ENCODE measurements at places on chromosomes 4 and X.

GRCh38 chr4:16226816-16227461, 668 bp upstream of the TAPT1 start:
- no peak for DNase-seq

DNA sequence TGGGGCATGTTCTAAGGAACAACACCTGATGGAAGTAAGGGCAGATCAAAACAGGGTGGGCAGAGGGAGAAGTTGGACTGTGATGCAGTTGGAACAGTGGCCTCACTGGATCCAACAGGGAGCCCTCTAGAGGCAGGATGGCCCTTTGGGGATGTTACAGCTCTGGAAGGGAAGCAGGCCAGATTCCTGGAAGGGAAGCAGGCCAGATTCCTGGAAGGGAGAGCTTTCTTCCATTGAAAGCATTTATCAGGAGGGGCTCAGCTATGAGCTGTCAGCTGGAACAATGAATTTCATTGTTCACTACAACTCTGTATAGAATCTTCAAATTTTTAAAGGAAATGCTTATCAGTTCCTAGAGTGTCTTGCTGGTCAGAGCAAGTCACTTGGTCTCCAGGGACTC, 17.7 kb downstream of the IL15 start:
- peak; percentile 5 for DNase-seq

GRCh38 chr4:52099860-52100461, 48.9 kb downstream of the SPATA18 start:
- DNase-seq, result no peak

DNA sequence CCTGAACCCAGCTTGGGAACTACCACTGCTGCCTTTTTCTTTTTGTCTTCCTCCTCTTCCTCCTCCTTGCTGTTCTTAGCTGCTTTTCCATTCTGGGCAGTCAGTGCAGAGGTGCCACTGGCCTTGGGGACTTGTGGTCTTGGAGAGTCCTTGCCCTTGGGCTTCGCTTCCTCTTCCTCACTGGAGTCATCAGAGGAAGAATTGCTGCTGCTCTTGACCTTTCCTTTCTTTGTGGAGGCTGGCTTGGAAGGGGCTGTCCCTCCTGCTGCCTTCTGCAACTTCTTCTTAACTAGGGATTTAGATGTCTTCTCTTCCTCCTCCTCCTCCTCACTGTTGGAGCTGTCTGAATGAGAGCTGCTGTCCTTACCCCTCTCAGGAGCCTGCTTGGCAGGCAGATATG, 53.2 kb downstream of the FAM9B start:
- no peak for DNase-seq

DNA sequence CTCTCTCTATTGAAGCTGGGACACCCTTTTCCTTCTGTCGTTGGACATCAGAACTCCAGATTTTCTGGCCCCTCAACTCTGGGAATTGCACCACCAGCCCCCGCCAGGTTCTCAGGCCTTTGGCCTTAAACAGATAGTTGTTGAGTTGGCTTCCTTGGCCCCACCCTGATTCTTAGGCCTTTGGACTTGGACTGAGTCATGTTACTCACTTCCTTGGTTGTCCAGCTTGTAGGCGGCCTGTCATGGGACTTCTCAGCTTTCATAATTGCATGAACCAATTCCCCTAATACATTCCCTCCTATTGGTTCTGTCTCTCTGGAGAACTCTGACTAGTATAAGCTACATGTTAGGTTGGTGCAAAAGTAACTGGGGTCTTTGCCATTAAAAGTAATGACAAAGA, 195.7 kb downstream of the GPAT3 start:
- DNase-seq, result no peak

GRCh38 chr4:104022226-104022625, 302.4 kb upstream of the TACR3 start:
- DNase-seq, result no peak

GRCh38 chr4:1967512-1968149, 41.1 kb downstream of the NELFA start:
- no peak for DNase-seq

DNA sequence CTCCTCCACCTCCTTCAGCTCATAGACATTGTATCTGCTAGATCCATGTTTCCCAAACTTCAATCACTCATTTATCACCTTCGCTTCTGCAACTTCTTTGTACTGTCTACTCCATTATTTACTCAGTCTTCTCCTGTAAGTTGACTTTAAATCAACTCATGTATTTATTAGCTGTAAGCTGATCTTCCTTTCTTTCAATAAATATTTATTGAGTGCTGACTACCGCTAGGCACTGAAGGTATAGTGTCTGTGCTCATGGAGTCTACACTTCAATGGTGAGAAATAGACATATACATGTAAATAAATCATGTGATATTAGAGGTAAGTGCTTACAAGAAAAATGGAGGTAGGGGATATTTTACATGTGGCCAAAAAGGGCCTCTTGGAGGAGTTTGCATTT, 74.6 kb downstream of the RASL11B start:
- DNase-seq, result no peak

DNA sequence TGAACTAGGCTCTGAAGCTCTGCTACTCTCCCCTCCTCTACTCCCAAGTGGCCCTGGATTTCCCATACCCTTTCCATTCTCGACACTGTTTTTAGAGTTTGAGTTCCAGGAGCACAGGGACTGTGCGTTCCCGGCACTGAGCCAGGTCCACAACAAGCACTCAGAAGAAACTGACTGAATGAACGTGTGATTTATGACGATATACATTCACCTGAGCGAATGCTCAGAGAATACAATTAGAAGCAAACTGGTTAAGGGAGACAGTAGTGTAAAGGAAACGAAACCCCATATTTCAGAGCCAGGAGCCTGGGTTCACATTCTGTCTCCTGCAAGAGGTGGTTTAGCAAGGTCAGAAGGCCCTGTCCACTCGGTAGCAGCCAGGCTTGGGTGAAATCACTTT, 1.4 kb upstream of the KIAA0232 start:
- DNase-seq, result no peak

DNA sequence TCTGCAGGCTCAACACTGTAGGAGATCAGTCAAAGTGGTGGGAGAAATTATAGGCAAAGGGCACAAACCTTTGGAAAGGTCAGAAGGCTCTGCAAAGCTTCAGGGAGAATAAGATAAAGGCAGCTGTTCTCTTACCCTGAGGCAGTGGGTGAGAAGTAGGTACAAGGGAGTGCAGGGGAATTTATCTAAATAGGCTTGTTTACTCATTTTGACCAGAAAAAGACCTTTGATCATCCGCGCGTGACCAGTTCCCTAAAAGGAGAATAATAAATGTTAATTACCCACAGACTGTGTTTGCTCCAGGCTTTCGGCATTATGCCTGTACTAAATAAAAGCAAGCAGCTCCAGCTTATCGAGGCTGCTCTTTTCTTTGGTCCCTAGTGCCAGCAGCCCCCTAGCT, 9.3 kb downstream of the FGFBP2 start:
- no peak for DNase-seq
